Left renal pelvis (tissue), 4 donors: ENCODE measurements at places on chromosomes 13 and 19. TPM values are rescaled to one million over a fixed set of nuclear protein-coding genes. Genes with fewer than 3 reads are reported as not detected.
A peak's percentile ranks its signal among the peaks of the same experiment; 100 is the strongest.

Gene NDFIP2
- 62.6 TPM for polyA plus RNA-seq

Gene SULT2A1
- 0.40 TPM for polyA plus RNA-seq

Gene ZSCAN18
- polyA plus RNA-seq, result 76.2 TPM

Gene TMEM59L
- 3.2 TPM for polyA plus RNA-seq

Gene RCBTB2
- polyA plus RNA-seq, result 73.7 TPM

Gene CPB2
- 1.4 TPM for polyA plus RNA-seq

Gene PRR19
- 1.8 TPM for polyA plus RNA-seq

- DNase-seq, result no peak
These were observed 33.0 kb downstream of the LYL1 start for GRCh38 chr19:13069415-13070359.

DNA sequence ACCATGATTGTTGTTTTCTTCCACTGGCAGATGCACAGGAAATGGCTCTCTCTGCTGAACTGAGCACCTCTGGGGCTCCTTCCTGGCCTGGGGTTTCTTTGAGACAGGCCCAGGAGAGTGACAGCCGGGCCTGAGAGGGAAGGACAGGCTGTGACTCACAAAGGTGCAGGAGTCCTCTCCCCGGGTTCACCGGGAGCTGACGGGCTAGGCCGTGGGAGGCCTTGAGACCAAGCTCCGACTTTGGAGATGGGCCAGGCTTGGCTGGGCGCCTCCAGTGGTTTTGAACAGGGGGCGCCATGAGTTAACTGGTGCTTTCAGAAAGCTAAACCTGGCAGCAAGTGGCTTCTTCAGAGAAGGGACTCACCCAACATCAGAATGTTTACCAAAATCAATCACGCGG, 143.4 kb downstream of the URI1 start:
- DNase-seq, result no peak

GRCh38 chr19:1825909-1826556, 14.0 kb upstream of the ATP8B3 start:
- DNase-seq, result peak; percentile 58

DNA sequence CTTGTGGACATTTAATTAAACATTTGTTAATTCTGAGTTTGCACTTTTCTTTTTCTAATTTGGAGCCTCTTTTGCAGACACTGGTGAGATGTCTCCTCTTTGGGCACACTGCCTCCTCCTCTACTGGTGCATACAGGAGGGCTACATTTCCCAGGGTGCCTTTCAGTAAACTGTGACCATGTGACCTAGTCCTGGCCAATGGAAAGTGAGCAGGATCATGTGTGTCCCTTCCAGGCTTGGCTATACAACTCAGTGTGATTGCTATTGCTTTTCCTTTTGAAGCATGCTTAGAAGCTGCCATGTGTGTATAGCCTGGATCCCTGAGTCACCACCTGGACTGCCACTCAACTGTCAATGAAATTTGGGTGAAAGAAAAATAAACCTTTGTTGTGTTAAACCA, 4.5 kb downstream of the IZUMO2 start:
- no peak for DNase-seq

GRCh38 chr13:30410705-30411125, 11.6 kb upstream of the UBE2L5 start:
- DNase-seq, result no peak

- no peak for DNase-seq
These were observed 461.6 kb downstream of the LIG4 start for GRCh38 chr13:107753748-107754147.

DNA sequence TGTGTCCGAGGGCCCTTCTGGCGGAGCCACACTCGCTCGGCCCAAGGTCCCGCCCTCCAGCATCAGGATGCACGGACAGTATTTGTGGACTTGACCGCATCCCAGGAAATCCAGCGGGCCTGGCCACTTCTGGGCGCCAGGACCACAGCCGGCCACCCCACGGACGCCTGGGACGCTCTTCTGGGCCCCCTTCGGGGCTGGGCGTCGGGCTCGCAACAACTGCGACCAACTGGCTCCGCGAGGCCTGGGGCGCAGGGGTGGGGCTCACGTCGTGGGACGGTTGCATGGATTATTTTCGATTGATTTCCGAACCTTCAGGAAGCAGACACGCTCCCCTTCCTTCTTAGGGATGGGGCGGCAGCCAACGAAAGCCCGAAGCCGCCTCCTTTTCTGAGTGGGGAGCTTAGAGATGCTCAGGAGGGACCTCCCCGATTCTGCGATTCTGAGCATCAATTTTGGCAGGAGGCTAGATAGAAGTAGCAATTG, 521 bp upstream of the NUP58 start:
- DNase-seq, result no peak

DNA sequence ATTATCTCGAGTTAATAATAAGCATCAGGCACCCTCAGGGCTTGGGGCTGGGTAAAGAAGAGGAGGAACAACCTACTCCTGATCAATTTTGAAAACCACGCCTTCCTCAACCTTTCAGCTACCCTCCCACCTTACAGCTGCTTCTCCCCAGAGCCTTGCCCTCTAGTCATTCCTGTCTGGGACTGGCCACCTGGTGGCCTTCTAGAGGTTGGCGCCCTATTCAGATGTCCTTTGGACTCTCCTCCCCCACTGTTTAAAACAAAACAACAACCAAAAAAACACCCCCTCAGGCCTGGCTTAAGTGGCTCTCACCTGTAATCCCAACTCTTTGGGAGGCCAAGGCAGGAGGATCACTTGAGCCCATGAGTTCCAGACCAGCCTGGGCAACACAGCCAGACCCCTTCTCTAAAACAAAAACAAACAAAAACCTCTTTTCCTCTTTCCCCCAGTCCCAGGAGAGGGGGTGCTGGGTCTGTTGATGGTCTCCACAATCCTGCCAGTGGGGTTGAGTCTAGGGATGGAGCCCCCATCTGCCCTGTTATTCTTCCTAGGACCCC, 62.3 kb downstream of the CCDC70 start:
- no peak for DNase-seq

- DNase-seq, result no peak
These were observed 2.8 kb downstream of the TMEM150B start for GRCh38 chr19:55322204-55322885.

GRCh38 chr19:55554741-55555152, 9.4 kb upstream of the SBK3 start:
- no peak for DNase-seq

GRCh38 chr19:4396949-4397783, 3.2 kb downstream of the SH3GL1 start:
- no peak for DNase-seq

GRCh38 chr19:48169578-48169938, 586 bp downstream of the LIG1 start:
- peak; percentile 31 for DNase-seq

DNA sequence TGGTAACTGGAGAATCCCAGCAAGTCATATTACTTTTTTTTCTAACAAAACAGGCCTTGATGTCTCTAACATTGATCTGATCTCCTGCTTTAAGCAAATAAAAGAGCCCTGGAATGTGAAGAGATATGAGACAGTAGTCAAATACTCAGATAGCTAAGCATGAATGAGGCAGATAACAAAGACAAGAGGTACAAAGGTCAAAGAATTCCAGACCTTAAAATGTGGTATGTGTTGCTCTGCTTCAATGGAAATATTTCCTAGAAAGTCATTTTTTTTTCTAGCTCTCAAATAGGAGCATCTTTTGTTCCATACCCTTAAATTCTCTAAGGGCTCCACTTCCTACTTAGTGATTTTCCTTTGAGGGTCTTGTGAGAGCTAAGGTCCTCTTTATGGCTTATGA, 54.6 kb downstream of the ZNF254 start:
- no peak for DNase-seq
